Activated naive CD8-positive, alpha-beta T cell treated with anti-CD3 and anti-CD28 coated beads, Interleukin-2, amount 50 U/mL, for 24 hours (primary cell): ENCODE measurements at places on chromosomes 1 and 21.

- DNase-seq, result no peak
Measured at GRCh38 chr1:226782845-226783601, 43.9 kb upstream of the ITPKB start.

GRCh38 chr1:228697207-228698016 is 37.9 kb upstream of the RHOU start:
- no peak for DNase-seq

DNA sequence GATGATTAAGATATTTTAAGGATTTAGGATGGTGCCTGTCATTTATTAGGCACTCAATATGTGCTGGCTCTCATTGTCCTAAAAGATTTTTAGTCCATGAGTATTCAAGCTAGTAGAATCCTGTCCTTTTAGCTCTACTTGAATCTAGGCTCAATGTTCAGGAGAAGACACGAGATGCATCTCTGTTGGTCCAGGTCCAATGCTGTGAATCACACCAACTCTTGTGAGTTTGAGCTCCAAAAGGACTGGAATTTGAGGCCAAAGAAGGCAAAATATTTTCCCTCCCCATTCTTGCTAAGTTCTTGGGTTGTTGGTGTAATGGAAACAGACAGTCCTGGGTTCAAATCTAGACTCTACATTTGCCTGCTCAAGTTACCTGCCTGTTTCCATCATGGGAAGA is 1.4 kb upstream of the PODN start:
- no peak for DNase-seq

DNA sequence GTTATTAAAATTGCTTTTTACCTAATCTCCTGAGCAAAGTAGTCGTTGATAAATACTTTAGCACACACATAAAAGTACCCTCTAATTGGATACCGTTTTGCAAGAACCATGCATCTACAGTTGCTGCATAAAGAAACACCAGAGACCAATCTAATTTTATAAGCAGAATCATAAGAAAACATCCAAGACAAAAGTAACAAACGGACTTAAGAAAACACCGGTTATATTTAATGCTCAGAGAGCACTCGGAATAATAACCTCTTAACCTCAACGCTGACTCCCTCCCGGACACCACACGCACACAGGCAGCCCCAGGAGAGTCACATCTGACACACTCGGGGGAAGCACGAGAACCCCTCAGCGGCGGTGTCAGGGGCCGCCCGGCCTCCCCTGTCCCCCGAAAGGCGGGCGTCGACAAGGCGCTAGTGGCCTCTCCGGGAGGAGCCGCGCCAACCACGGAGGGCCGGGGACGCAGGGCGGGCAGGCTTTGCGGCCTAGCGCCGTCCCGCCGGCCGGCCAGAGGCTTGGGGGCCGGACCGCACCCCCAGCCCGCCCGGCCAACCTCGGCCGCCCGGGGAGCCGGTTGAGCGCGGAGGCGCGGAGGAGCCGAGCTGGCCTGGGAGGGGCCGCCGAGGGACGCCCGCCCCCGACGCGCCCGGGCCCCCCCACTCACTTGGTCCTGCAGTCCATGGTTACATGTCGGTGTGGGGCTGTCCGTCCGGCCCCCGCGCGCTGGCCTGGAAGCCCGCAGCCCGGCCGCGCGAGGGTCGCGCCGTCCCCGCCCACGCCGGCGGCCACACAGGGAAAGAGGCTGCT is 606 bp downstream of the DENND1B start:
- DNase-seq, result peak; percentile 66

GRCh38 chr1:222140206-222140605 is 398.3 kb upstream of the DUSP10 start:
- no peak for DNase-seq

DNA sequence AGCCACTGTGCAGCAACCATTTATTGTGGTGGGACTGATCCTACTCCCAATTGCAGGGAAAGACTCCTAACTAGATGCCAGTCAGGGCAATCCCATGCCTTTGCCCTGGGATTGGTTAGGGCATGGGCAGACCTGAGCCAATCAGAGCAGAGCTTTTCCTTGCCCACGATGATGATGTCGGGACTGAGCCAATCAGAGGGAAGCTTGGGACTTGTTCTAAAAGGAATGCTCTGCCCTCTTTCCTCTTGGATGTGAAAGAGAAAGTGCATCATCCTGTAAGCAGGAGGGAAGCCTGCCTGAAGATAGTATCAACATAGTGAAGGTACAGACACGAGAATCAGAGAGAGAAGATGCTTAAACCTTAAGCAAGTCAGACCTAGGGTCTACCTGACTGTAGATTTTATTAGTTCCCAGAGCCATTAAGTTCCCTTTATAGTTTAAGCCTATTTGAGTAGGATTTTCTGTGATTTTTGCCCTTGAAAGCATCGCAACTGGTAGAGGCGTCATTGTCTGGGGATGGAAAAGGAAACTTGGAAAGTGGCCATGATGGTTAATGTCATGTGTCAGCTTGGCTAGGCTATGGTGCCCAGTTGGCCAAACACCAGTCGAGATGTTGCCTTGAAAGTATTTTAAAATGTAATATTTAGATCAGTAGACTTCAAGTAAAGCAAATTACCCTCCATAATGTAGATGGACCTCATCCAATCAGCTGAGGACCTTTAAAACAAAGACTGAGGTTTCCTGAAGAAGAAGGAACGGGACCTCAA is 19.9 kb downstream of the IRF2BP2 start:
- no peak for DNase-seq

DNA sequence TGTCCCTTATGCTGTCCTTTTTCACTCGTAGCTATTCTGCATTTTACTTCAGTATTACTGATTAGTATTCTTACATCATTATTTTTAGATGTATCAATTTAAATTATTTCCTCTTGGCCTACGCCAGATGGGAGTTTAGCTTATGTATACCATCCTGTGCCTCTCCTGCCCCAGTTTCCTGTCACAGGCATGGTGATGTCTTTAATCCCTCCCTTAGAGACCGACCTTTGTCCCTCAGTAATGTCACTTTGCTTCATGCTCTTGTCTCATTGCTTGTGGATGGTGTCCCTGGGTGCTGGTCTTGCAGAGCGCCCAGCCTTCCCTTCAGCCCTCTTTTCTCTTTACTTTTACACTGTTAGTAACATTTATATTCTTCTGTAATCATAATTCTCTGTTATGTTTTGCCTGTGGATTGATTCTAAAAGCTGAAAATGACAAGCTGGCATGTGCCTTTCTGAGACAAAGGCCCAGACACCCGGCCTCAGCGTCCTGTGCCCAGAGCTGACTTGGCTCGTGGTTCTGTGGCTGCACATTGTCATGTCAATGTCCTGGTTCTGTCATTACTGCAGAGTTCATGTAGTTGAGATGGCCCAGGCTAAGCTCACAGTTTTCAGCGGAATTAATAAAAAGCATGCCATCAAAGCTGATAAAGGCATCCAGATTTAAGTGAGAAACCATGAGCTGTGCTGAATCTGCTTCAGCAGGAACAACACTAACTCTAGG is 100.7 kb downstream of the MTR start:
- DNase-seq, result no peak

GRCh38 chr1:25917996-25918395 is 11.8 kb upstream of the STMN1 start:
- no peak for DNase-seq

DNA sequence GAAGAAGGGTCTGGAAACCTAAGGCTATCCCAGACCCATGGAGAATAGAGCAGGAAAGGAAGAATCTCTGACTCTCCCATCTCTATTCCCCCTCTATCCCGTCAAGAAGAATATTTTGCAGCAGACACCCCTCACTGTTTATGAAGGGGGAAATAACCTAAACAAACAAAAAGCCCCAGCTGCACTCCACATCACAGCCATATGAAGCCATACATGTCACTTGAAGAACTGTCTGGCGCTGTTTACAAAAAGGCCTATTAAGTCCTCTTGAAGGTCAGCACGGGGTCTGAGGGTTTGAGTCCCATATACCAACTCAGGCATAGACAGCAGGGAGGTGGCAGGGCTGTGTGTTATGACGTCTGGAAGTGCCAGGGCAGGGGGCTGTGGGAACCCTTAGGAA is 31.4 kb downstream of the TRABD2B start:
- DNase-seq, result no peak

- DNase-seq, result peak; percentile 71
Measured at GRCh38 chr1:161044908-161045735, 655 bp downstream of the USF1 start.

DNA sequence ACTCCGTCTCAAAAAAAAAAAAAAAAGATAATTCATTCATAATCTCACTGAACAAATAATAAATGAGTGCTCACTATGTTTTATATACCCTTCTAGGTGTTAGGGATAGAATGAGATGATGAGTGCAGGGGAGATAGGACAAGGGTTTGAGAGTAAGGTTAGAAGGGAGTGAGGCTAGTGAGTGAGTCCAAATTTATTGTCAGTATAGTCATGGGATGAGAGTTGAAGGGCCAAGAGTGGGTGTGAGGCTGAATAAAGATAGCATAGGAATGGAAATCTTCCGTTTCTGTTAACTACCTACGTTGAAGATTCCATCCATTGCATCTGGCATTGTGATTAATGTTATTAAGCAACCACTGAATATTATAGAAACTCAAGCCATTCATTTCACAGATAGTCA is 16.8 kb downstream of the GNAI3 start:
- DNase-seq, result no peak

DNA sequence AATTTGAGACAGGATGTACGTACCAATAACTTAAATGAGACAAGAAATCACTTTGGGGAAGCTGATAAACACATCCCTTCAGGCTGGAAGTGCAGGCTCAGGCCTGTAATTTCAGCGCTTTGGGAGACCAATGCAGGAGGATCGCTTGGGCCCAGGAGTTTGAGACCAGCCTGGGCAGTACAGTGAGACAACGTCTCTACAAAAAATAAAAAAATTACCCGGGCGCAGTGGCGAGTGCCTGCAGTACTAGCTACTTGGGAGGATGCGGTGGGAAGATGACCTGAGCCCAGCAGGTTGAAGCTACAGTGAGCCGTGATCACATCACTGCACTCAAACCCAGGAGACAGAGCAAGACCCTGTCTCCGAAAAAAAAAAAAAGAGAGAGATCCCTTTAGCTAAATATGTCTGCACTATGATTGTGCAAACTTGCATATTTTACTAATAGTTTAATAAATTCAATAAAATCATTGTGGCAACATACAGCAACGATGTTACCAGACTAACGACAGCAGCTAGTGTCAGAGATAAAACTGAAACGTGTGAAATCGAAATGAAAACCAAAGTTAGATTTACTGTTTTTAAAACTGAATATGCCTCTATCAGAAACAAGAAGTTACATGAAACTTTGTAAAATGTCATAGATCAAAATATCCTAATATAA is 54.7 kb downstream of the CD2 start:
- DNase-seq, result no peak

- DNase-seq, result peak; percentile 28
Measured at GRCh38 chr1:19435851-19436455, 49.4 kb downstream of the CAPZB start.

GRCh38 chr21:33368124-33368523 is 35.1 kb upstream of the IFNGR2 start:
- DNase-seq, result no peak

DNA sequence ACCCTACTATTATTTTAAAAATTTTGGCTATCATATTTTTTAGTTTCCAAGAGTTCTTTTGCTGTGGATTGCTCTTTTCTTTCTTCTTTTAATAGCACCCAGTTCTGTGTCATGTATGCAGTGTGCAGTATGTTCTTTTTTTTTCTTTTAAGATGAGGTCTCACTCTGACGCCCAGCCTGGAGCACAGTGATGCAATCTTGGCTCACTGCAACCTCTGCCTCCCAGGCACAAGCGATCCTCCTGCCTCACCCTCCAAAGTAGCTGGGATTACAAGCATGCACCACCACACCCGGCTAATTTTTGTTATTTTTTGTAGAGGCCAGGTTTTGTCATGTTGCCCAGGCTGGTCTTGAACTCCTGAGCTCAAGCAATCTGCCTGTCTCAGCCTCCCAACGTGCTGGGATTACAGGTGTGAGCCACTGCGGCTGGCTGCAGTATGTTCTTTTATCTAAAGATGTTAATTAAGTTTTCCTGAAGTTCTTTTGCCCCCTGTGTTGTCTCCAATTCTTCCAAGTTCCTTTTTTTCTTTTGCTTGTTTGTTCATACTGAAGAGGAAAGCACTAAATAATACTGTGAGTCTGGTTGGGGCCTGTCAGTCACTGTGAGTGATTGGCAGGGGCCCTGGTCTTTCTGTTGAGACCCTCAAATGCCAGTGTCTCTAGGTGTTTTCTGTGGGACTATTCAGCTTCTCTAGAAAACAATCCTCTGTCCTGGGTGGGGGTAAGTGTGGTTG is 17.5 kb upstream of the TTC22 start:
- no peak for DNase-seq

GRCh38 chr1:41370225-41370624 is 9.0 kb downstream of the FOXO6 start:
- DNase-seq, result no peak

GRCh38 chr1:190679454-190679853 is 201.8 kb upstream of the BRINP3 start:
- DNase-seq, result no peak

DNA sequence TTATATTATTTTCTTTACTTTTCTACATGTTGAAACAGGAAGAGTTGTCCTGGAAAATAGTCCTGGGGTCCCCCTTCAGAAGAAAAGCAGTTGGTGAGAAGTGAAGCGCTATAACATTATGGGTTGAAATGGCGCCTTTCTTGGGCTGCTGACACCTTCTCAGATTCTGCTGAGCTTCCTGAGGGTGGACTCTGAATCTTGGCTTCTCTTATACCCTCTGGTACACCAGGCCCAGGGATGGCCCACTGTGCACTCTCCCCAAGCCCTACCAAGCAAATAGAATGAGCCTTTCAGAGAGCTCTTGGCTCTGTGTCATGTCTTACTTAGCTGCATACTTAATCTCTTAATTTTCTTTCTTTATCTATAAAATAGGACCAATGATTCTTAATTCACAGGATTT is 42.3 kb downstream of the CD247 start:
- no peak for DNase-seq

GRCh38 chr1:10617318-10617717 is 142.6 kb downstream of the PEX14 start:
- DNase-seq, result no peak

GRCh38 chr21:20527731-20528460 is 470.3 kb upstream of the NCAM2 start:
- DNase-seq, result no peak

DNA sequence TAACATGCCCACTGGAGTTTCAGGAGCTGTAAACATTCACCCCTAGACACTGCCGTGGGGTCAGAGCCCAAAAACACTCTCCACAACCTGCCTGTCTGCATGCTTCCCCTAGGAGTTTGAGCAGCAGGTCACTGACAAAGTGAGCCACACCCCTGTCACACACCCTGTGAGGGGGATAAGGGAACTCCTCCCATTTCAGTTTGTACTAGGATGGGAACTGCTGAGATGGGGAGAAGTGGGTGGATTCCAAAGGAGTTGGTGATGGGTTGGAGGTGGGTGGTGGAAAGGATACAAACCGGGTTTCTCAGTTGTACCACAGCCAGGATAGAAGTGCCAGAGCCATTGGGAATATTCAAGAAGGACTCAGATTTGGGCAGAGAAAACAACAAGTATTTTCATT is 140.2 kb downstream of the MIS18A start:
- no peak for DNase-seq

GRCh38 chr1:116847190-116847589 is 62.5 kb upstream of the PTGFRN start:
- DNase-seq, result no peak

- no peak for DNase-seq
Measured at GRCh38 chr1:163980394-163980793, 578.6 kb upstream of the PBX1 start.

GRCh38 chr1:235017719-235018118 is 110.9 kb downstream of the TOMM20 start:
- DNase-seq, result no peak

- DNase-seq, result no peak
Measured at GRCh38 chr21:39350094-39351005, 1.5 kb upstream of the HMGN1 start.

- DNase-seq, result no peak
Measured at GRCh38 chr1:179810367-179810715, 67.2 kb downstream of the FAM163A start.
